ENCODE measurements at places on chromosomes 6 and 20.

DNA sequence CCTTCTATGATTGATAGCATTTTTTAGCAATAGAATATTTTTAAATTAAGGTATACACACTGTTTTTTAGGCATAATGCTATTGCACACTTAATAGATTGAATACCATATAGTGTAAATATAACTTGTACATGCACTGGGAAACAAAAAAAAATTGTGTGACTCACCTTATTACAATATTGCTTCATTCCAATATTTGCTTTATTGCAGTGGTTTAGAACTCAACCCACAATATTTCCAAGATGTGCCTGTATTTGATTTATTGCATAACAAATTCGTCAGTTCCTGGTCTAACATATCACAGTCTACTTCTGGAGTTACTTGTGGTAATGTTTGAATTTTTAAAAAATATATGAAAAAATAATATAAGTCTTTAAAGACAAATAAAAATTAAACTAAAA is 41.9 kb upstream of the DEFB112 start:
- no peak for DNase-seq

GRCh38 chr6:148501178-148501590 is 158.5 kb downstream of the SASH1 start:
- no peak for DNase-seq

- no peak for DNase-seq
Observed at GRCh38 chr6:111605100-111605751, 452 bp downstream of the TRAF3IP2 start.

DNA sequence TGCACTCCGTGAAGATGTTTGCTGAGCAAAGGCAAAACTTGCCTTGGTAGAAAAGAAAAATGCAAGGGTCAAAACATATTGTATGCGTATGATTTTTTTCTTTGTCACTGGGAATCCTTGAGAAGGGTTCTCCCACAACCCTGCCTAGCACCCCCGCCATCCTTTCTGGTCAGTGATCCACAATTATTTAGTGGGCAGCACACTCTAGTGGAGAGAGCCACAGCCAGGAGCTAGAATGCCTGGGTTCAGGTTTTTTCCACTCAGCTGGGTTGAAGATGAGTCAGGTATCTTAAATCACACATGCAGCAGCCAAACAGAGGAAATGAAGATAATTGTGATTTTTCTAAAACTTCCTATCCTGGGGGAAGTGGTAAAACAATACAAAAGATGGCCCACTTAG is 243.1 kb downstream of the PKHD1 start:
- no peak for DNase-seq

GRCh38 chr6:373031-373430 is 18.5 kb upstream of the IRF4 start:
- DNase-seq: no peak

- no peak for DNase-seq
Observed at GRCh38 chr6:7195339-7196018, 87.7 kb downstream of the RREB1 start.

- DNase-seq: no peak
Observed at GRCh38 chr20:24669701-24670100, 200.3 kb downstream of the SYNDIG1 start.

DNA sequence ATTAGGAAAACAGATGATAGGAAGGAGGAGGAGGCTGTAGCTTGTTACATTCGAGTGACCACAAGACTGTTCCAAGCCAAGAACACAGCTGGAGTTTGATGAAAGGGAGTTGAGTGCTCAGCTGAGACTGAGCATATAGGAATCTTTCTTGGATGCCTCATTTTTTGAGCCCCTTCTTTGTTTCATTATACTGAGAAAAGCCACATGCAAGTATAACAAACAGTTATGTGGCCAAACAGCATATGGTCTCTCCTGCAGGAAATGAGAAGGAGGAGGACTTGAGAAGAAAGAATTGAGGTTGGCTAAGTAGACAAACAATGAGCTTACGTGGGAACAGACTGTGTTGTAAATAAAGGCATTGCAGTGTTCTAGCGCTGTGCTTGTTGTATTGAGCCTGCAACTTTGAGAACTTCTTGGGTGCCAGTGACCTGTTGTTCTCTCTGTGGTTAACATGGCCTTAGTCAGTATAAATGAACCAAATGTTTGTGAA is 78.3 kb downstream of the AKAP7 start:
- DNase-seq: no peak

- no peak for DNase-seq
Observed at GRCh38 chr20:43690943-43691598, 24.2 kb downstream of the MYBL2 start.

DNA sequence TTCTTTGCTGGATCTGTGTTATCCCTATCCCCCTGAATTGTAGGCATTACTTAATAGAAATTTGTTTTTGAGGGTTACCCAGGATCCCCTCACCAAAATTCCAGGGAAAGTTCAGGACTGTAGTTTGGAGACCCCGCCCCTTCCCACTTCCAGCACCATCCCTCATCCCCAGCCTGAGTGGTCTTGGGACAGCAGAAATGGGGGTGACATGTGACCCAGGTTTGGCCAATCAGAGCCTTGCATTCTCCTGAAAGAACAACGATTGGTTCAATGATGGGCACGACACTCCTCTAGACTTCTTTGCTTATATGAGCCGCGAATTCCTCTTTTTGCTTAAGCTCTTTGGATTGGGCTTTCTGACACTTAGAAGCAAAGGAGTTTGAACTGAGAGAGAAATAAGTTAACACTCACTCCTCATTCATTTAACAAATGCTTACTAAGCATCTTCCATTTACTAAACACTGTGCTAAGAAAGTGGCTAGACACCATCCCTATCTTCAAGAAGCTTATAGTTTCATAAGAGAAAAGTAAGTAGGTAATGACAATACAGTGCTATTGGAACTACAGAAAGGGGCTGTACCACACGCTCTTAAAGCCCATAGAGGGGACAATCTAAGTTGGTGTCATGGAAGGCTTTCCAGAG is 24.9 kb upstream of the PAQR8 start:
- no peak for DNase-seq

DNA sequence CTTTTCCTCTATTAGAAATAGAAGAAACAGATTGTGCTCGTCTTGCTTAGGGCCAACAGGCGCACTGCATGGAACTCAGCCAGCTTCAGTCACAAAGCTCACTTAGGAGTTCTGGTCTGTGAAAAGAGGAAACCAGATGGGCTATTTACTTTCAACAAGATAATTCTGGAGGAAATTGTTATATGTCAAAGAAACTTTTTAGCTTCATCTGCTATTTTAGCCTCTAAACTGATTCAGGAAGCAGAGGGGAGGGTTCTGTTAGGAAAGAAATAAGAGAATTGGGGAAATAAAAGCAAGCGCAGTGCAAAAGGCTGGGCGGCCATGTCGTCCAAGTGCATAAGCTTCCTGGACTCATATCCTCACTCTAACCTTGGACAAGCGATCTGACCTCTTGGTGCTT is 21.3 kb downstream of the PRKN start:
- no peak for DNase-seq

DNA sequence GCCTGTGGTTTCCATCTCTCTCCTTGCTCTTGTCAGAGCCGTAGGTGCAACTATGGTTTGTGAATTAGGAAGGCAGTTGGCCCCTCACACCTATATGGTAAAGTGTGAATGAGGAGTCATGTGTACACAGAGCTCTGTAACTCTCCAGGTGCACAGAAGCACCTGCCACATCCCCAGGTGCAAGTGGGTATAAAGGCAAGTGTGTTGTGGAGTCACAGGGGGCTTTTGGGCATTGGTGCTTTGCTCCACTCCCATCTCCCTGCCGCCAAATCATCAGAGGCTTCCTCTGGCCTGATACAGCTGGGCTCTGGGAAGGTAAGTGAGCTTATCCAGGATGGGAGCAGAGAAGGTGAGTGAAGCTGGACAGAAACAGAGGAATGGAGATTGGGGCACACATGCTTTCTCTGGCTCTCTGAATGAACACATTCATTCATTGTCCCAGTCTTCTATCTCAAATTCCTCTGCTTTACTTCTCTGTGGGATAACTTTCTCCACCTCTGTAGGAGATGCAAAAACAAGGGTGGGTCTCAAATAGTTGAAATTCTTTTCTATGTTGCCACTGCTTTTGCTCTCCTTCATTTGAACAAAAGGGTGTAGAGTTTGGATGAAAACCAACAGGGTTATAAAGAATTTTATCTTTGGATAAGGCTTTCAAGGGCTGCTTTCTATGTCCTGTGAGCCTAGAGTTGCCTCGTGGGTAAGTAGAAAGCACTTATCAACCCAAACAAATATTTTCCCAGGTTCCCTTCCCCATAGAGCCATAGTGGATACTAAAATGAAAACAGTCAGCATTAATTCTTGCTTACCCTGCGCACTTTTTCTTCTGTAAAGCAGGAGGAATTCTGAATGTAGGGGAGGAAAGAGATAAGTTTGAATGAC is 45.0 kb upstream of the RIPOR2 start:
- no peak for DNase-seq

- DNase-seq: no peak
Observed at GRCh38 chr6:99026135-99026534, 78.4 kb upstream of the FBXL4 start.

DNA sequence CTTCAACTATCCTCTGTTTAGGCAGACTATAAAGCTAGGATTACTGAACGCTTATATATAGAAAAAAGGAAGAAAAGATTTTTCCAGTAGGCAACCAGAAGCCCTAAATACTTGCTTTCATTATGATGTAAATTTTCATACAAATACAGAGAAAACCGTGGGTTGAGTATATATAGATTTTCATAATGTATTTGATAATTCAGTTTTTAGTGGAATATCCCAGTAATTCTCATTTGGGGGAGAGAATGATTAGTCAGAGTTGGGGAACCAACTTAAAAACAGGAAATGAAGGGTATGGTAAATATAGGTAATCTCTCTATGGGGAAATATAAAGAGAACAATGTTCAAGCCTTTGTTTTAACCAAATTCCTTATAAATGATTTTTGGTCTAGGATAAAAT is 154.0 kb upstream of the CITED2 start:
- no peak for DNase-seq

DNA sequence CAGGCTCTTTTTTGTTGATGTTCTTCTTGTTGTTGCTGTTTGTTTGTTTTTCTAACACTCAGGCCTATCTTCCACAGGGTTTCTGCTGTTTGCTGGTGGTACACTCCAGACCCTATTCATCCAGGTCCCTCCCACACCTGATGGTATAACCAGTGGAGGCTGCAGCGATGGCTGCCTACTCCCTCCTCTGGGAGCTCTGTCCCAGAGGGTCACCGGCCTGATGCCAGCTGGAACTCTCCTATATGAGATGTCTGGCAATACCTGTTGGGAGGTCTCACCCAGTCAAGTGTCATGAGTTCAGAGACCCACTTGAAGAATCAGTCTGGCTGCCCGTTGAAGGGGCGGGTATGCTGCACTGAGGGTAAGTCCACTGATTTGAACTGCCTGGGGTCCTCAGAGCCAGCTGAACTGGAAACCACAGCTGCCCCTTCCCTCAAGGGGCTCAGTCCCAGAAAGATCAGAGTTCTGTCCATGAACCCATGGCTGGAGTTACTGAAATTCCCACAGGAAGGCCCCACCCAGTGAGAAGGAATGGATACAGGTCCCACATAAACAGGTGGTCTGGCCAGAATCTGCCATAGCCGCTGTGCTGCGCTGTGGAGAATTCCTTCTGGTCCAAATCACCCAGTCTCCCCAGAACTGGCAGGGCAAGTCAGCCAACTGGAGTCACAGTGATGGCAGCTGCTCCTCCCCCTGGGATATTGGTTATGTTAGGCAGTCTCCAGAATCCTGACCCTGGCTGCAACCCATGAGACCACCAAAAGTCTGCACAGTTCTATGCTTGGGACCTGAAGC is 664.4 kb downstream of the FRK start:
- DNase-seq: no peak

- no peak for DNase-seq
Observed at GRCh38 chr6:33708516-33709204, 2.8 kb downstream of the UQCC2 start.

- no peak for DNase-seq
Observed at GRCh38 chr6:56366141-56366852, 118.9 kb upstream of the COL21A1 start.

DNA sequence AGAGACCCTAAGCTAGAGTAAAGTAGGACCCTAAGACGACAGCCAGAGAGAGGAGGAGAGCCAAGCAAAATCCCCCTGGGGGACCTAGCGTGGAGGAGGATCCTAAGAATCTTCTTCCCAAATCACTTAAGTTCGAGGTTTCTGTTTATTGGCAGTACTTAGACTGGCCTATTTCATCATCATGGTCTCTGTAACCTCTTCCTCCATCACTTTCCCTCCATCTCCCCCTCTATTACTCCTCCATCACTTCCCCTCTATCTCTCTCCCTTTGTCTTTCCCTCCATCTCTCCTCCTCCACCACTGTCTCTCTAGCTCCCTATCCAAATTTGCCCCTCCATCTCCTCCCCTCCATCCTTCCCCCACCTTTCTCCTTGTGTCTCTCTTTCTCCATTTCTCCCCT is 833.6 kb upstream of the FLRT3 start:
- no peak for DNase-seq

DNA sequence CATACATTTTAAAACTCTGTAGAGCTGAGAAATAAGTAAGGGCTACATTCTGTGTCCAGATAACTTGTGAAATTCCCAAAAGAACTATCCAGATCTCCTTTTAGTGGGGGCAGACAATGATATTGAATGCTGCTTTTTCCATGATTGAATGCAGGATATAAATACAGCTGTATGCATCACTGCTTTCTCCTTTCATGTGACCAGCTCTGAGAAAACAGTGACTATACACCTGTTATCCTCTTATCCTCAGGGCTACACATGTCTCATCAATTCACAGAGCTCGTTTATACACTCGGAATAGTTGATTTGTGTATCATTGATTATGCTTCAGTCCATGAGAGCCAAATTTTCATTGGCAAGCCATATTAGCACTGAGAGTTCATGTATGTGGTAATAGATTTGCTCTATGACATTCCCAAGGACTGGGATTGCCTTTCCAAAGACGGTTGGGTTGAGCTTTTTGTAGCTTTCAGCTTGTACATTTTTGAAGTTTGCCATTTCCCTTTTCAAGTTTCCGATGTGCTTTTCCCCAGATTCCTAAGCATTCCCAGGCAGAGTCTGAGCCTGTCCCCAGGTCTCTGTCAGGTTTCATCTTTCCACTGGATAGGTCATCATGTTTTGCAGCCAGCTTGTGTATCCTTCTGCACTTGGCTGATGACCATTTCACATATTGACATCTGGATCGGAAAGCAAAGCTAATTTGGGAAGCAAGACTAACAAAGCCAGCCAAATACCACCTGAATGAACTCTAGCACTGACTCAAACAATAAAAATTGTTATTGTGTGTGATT is 97.7 kb downstream of the RFX6 start:
- no peak for DNase-seq

DNA sequence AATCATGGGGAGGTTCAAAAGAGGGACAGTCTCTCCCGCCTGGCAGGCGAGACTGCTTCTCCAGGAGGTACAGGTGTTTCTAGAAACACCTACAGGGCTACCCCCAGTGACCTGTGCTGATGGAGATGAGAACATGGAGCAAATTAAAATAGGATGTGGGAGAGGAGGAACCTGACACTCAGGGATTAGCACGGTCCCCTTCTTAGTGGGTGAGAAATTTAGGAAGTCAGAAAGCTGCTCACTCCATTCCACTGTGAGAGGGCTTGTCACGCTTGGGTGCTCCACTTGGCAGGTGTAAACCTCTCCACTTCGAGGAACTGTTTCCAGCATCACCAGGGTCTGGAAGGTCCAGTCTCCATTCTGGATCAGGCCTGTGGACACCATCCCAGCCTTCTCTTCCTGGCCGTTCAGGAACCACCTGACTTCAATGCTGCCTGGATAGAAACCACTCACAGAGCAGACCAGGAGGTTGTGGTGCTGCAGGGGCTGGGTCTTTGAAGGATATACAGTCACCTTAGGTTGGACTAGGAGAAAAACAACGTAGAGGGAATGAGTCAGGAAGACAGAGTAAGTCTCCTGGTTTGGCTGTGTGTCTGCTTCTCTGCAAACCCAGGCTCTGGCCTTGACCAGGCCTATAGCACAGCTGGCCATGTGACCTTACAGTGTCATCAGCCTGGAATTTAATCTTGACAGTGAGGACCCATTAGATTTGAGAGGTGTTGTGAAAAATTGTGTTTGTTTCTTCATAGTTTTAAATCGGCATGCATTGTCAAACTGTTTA is 8.1 kb downstream of the HLA-DRB1 start:
- DNase-seq: no peak

All from stimulated activated CD4-positive, alpha-beta T cell treated with anti-CD3 and anti-CD28 coated beads, TNF-alpha, amount 100 ng/mL, for 48 hours (primary cell).